ENCODE measurements at places on chromosomes 13 and 19. TPM values are rescaled to one million over a fixed set of nuclear protein-coding genes. Genes with fewer than 3 reads are reported as not detected.

The ZFR2 gene
- total RNA-seq: 15.0 TPM

The FPR3 gene
- total RNA-seq: not detected

The PCP2 gene
- not detected for total RNA-seq

The LIG4 gene
- 14.1 TPM for total RNA-seq

The NCAN gene
- total RNA-seq: 257 TPM

The ZNF90 gene
- 7.5 TPM for total RNA-seq

The KCNK6 gene
- 0.31 TPM for total RNA-seq

The SIAH3 gene
- 11.9 TPM for total RNA-seq

The APLP1 gene
- total RNA-seq: 197 TPM

The TLE6 gene
- 1.9 TPM for total RNA-seq

The TPTE2 gene
- total RNA-seq: not detected

The KLK2 gene
- total RNA-seq: not detected

The TSHZ3 gene
- total RNA-seq: 17.8 TPM

The UHRF1 gene
- 10.0 TPM for total RNA-seq

The ZNF154 gene
- 81.7 TPM for total RNA-seq

The KLF1 gene
- 0.31 TPM for total RNA-seq

The DPF1 gene
- 47.0 TPM for total RNA-seq

The ZNF283 gene
- 71.1 TPM for total RNA-seq

The MYH14 gene
- 1.6 TPM for total RNA-seq

The PROZ gene
- not detected for total RNA-seq

The IGFL3 gene
- not detected for total RNA-seq

The CGB5 gene
- not detected for total RNA-seq

The C3 gene
- total RNA-seq: 35.4 TPM

The ADAMTS10 gene
- total RNA-seq: 145 TPM

The SHISA7 gene
- 8.5 TPM for total RNA-seq

The ZSWIM9 gene
- 5.3 TPM for total RNA-seq

The CEACAM3 gene
- not detected for total RNA-seq

The KLK15 gene
- total RNA-seq: not detected

The EFNA2 gene
- 7.5 TPM for total RNA-seq

The NANOS3 gene
- 3.8 TPM for total RNA-seq

The ZNF829 gene
- total RNA-seq: 9.1 TPM

The CDC42EP5 gene
- total RNA-seq: not detected

The ZNF682 gene
- 25.0 TPM for total RNA-seq

The ANGPTL8 gene
- total RNA-seq: not detected

The ZNF541 gene
- total RNA-seq: under 0.01 TPM

The C19orf33 gene
- total RNA-seq: not detected

The C19orf85 gene
- not detected for total RNA-seq
